ENCODE measurements at places on chromosomes 3 and 15.

DNA sequence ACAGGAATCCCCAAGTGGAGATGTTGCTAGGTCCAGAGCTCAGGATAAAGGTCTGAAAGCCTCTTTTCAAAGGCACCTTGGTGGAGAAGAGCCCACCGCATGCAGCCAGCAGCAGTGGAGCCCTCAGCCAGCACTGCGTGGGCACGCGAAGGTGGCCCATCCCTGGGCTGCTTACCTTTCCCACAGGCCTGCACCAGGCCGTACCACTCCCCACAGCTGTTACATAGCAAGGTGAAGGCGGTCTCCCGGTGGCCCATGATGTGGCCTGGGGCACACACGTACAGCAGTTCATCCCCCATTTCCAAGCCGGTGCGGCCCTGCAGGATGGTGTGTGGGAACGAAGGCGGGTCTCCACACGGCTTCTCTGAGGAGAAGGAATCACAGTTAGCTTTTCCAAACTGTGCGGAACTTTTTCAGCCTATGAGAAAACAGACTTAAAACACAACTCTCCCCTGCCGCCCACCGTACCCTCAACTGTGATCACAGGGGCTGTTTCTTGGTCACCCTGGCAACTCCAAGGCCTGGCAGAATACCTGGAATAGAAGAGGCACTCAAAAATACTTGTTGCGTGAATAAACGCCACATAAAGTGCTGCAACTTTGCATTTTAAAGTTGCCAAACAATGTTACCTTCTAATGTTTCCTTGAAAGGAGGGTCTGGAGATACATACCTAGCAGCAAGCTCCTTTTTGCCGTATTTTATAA is 43.7 kb downstream of the SUSD5 start:
- no peak for DNase-seq

GRCh38 chr3:47664519-47664918 is 85.9 kb upstream of the CSPG5 start:
- no peak for DNase-seq

DNA sequence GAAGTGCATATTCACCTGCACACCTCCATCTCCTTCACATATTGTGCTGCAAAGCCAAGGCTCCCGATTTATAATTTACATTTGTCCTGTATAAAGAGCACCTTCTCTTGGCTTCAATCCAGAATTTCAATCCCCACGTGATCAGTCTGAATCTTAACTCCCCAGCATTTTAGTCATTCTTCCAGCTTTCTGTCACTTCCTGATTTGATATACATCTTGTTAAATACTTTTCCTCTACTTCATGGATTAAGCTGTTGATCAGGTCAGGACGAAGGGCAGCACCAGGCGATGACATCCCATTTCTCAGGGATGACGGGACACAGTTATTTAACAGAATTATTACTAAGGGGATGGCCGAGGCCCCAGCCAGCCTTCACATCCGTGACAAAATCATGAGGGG is 212.5 kb downstream of the EPHB1 start:
- DNase-seq, result no peak

- no peak for DNase-seq
Observed at GRCh38 chr3:104458657-104459056, 908.1 kb upstream of the ALCAM start.

DNA sequence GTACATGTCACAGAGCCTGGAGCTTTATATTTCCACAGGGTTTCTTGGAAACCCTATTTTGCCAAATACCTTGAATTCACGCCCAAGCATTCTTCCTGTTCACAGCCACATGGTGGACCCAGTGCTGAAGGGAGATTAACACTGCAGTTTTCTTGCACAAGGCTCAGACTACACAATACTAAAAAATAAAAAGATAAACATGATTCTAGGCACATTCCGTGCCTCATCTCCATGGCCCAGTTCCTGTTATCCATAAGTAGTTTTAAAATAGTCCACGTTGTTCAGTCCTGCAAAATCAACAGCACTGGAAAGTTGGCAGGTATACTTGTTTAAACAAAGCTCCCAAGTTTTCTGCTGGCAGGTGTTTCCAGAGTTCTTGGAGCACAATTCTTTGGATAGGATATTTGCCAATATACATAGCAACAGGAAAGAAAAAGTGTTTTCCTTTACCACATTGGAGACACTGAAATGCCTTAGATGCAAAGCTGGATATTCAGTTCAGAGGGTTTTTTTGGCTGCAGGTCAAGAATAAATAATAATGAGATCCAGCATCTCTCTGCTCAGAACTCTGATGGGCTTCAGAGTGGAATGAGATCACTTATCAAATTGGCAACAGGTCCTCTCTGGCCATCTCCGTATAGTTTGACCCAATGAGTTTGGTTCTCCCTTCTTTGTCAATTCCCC is 88.1 kb upstream of the TGFBR2 start:
- DNase-seq, result no peak

DNA sequence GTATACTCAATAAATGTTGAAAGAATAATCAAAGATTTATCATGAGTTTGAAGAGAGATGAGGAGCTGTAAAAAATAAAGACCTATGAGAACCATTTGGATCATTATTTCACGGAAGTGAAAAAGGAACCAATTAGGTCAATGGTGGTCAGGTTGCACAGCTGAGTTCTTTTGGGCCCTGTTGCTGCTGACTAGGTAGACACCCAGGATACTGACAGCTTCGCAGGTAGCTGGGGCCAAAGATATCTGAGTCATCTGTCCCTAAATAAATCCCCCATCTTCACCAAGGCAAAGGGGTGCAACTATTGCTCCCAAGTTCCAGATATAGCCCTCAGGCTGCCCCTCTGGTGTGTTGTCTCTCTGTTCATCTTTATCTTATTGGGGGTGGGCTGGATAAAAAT is 5.0 kb upstream of the ARL14 start:
- no peak for DNase-seq

DNA sequence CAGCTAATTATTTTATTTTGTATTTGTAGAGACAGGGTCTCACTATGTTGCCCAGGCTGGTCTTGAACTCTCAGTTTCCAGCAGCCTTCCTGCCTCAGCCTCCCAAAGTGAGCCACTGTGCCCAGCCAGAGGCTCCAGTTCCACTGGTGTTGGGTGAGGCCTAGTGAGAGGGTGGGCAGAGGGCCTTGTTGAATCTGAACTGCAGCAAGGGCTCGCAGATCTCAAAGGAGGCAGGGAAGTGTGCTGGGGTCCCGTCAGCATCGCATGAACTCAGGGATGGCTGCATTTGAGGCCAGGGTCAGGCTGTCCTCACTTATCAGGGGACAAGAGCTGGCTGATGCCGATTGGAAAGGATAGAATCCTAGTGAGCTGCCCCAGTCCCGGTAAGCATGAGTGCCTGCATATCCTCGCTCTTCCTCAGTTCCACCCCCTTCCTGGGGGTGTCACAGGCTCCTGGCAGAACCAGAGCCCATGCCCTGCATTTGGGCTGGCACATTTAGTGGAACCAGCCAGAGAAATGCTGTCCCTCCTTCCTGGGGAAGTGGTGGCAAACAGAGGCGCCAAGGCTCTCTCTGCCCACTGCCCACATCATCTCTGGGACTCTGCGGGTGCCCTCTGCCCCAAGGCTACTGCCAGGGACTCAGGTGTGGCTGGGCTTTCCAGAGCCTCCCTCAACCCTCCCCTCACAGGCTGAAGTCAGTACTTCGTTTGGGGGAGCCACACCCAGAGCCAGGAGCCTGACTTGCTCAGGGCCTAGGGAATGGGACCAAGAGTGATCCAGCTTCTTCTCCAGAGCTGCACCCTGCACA is 24.1 kb downstream of the ALS2CL start:
- peak; percentile 7 for DNase-seq

DNA sequence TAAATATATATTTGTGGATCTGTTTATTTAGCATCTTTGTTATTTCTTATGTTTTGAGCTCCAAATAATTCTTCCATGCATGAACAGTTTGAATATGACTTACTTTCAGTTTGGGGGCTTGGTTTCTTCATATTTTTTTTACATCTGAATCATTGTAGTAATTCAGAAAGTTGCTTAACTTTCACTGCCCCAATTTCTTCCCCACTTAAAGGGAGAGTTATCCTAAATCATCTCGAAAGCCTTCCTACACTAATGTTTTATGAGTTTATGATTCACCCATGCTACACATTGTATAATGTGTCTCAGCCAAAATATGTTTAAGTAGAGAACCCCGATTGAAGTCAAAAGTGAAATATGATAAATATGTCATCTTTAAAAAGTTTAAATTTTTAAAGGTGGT is 47.8 kb downstream of the SPRED1 start:
- DNase-seq, result no peak

GRCh38 chr3:47083786-47084185 is 80.1 kb downstream of the SETD2 start:
- no peak for DNase-seq

- no peak for DNase-seq
Observed at GRCh38 chr3:133869586-133869985, 26.1 kb downstream of the RAB6B start.

DNA sequence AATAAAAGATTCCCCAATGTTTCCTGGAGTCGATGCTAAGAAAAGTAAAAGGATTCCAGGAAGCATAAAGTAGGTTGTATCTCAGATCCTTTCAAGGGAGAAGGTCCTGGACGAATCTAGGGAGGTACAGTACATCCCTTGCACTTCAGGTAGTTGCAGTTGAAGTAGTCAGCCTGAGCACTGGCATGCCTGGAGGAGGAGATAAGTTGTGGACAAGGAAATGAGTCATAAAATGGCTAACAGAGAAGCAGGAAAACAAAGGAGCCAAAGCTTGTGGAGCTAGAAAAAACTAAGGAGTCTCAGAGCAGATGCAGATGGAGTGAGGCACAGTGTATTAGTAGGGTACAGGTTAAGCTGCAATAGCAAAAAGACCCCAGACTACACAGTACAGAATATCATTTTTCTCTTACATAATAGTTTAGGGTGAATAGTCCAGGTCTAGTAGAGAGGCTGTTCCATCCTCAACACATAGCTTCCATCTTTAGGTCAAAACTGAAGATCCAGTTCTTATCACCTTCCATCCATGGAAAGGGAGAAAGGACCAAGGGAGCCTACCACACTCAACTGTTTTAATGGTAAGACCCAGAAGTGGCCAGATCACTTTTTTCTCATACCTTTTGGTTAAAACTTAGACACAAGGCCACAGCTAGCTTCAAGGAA is 41.3 kb downstream of the COL6A5 start:
- no peak for DNase-seq

- DNase-seq, result no peak
Observed at GRCh38 chr15:67383899-67384298, 129.3 kb downstream of the IQCH start.

- no peak for DNase-seq
Observed at GRCh38 chr3:58622892-58623291, 43.7 kb downstream of the FAM3D start.

DNA sequence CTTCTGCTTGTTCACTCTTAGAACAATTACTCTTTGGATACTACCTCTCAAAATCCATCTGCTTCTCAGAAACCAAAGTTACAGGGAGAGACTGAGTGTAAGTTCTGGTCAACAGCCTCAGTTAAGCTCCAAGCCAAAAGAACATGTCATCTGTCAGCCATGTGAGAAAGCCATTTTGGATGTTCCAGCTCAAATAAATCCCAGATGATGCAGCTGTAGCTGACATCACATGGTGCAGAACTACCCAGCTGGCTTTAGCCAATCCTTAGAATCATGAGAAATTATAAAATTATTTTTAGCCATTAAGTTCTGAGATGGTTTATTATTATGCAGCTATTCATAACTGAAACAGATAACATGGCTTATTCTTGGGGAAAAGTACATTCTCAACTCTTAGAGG is 696.0 kb downstream of the ZNF385D start:
- no peak for DNase-seq

GRCh38 chr3:195445885-195446284 is 3.1 kb upstream of the ACAP2 start:
- DNase-seq, result no peak

GRCh38 chr15:28129231-28129848 is 30.2 kb upstream of the OCA2 start:
- DNase-seq, result no peak
